ENCODE measurements at places on chromosomes 2 and 18.
A peak's percentile ranks its signal among the peaks of the same experiment; 100 is the strongest.

DNA sequence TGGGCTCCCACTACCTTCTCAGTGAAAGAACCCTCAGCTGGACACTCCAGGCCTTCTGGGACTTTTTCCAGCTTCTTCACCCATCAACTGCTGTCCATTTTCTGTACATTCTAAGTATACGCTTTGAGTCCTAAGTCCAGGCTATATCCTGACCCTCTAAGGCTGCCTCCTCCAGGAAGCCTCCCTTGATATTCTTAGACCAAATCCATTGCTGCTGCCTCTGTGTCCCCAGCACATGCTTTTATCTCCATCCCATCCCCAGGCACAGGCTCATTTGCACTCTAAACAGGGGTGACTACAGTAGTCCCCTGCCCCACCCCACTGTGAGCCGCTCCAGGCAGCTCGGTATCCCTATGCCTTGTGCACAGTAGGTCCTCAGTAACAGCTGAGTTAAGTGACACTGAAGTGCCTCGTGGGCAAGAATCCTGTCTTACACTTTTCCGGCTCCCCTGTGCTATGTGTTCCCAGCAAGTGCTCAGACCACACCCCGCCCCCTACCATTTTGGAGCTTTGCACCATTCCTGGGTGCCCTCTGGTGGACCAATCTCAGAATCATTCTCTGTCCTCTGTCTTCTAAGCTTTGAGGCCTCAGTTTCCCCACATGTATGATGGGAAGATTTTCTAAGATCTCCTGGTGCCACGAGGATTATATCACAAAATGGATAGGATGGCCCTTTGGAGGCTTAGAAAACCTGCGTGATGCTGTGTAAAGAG is 34.9 kb downstream of the EMX1 start:
- DNase-seq, result no peak

GRCh38 chr2:143142598-143142997 is 13.4 kb downstream of the ARHGAP15 start:
- no peak for DNase-seq

DNA sequence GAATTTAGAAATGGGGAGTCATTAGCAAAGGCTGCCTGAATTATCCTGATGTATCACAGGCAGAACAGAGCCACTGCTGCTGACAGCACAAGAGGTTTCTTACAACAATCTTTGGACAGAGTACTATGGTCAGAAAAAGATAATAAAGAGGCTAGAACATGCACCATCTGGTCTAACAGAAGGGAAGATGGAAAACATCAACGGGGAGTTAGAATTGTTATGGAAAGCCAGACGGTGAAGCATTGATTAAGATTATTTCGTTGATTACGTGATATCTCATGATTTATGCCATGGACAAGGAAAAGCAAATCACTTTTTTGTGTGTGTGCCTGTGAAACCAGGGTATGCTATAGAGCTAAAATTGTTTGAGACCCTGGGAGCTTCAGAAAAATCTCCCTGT is 409.4 kb upstream of the ETAA1 start:
- no peak for DNase-seq

GRCh38 chr2:39264733-39265132 is 21.0 kb upstream of the CDKL4 start:
- no peak for DNase-seq

DNA sequence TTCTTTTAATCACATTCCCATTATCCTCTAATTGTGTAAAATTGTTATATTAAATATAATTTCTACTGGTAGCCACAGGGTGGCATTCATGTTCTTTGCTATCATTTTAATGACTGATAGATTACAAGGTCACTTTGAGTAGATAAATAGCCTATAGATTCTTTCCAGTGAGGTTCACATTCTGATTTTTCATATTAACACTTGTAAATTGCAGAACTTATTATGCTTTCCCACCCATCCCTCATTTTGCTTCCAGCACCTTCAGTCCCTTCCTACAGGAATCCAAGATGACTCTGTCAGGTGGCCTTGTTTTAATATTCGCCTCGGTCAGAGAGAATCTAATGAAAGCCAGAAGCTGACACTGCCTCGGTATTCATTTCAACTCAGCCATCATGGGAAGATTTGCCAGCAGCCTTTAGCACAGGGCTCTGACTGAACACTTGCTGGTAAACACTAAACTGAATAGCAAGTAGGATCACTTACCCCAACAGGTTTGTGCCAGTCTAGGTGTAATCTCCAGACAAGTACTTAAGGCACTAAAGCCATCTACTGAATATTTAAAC is 101.2 kb upstream of the FSHR start:
- peak; percentile 8 for DNase-seq

DNA sequence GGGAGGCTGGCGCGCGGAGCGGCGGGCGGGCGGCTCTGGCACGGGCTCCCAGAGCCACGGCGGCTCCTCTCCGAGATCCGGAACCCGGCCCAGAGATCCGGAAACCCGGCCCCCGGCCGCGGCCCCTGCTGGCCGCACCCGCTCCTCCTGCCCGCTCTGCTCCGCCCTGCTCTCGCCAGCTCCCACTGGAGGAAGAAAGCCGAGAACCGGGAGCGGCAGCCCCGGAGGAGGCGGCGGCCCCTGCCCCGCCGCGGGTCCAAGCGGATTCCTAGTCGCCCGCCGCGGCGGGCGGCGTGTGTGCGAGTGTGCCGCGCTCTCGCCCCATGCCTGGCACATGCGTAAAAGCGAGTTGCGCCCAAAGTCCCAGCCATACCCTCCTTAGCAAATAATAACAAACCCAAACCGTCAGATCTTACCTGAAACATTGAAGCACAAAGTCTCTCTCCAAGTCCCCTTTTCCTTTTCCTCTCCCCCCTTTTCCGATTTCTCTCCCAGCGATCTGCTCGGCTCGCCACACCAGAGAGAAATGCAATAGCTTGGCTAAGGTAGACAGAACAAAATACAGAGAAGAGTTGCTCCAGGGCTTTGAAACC is 108.7 kb upstream of the KCTD1 start:
- DNase-seq, result peak; percentile 20

GRCh38 chr2:28408764-28409599 is 16.3 kb downstream of the FOSL2 start:
- DNase-seq, result no peak

DNA sequence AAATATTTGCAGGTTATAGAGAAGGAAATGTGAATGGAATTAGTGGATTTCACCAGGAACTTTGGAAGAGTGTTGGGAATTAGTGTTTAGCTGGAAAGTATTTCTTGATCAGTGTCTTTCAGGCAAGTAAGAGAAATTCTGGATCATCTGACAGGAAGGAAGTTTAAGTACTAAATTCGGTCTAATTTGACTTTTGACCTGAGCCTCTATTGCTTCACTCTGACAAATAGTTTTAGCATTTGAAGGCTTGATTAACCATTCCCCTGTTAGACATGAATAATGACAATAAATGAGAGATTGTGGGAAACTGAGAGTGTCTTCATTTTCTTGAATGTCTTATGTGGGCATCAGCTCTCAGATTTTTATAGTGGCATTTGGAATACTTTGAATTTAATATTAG is 16.0 kb downstream of the CCNT2 start:
- no peak for DNase-seq

GRCh38 chr18:51734576-51734975 is 537.1 kb upstream of the MEX3C start:
- no peak for DNase-seq

- no peak for DNase-seq
These were observed 617.5 kb upstream of the SOX11 start for GRCh38 chr2:5074733-5075132.

- DNase-seq, result no peak
These were observed 11.8 kb downstream of the NCAPH start for GRCh38 chr2:96347395-96347794.

GRCh38 chr18:51168960-51169662 is 28.4 kb downstream of the MEX3C start:
- DNase-seq, result no peak

GRCh38 chr2:95575857-95576256 is 15.9 kb upstream of the TRIM43 start:
- DNase-seq, result no peak

DNA sequence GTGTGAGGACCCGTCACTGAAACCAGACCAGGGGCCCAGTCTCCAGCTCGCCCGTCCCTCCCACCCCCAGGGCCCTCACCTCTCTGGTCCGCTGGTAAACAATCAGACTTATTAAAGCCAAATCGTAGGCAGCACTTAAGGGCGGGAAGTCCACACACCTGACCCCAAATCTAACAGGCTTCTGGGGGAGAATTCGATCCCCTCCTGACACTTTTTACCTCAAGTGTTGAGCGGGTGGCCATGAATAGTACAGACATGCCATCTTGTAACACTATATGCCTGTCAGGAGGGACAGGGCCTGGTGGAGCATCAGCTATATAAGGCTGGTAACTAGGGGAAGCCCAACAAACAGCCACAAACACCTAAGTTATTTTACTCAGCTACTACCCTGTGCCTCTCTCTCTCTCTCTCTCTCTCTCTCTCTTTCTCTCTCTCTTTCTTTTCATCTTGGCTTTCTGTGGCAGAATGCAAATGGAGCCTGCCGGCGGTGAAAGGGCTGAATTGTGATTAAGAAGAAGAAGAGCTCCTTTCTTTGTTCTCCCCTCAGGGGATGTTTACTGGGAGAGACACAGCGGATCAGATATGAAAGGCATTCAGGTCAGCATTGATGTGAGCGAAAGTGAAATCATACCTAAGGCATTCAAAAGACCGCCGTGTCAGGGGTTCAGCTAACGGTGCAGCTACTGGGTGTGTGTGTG is 9.5 kb downstream of the ZEB2 start:
- DNase-seq, result peak; percentile 27

DNA sequence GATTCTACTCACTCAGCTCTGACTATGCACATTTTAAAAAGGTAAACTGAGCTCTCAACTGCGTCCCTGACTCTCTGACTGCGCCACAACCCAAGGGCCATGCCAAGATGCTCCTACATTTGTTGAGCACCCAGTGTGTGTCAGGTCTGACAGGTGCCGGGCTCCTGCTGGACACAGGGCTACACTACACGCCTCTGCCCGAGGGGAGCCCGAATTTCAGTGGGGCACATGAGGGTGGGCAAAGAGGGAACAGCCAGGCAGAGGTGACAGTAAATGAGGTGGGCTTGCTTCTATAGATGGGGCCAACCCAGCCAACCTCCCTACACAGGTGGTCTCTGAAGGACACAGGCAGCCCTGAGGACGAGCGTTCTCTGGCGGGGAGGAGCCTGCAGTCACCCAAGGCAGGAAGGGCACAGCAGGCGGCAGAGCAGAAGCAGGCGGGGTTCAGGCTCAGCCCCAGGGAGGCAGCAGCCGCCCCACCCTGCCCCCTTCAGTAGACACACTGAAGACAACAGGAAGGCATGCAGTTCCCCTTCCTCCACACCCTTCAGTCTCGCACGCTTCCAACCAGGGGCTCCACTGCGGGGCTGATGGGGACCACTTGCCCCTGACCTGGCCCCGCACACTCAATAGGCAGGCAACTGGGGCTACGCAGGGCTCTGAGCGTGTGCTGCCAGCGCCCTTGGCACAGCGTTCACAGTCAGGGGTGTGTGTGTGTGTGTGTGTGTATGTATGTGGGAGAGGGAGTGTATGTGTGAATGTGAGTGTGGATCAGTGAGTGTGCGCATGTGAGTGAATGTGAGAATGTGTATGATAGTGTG is 98.4 kb downstream of the UXS1 start:
- DNase-seq, result no peak

GRCh38 chr2:20421336-20421987 is 25.4 kb upstream of the RHOB start:
- no peak for DNase-seq

GRCh38 chr2:131517106-131517831 is 10.4 kb upstream of the CCDC74A start:
- DNase-seq, result no peak

GRCh38 chr2:231764760-231765159 is 16.3 kb downstream of the PDE6D start:
- DNase-seq, result no peak

- DNase-seq, result no peak
These were observed 99.9 kb downstream of the DYM start for GRCh38 chr18:49360582-49360981.

DNA sequence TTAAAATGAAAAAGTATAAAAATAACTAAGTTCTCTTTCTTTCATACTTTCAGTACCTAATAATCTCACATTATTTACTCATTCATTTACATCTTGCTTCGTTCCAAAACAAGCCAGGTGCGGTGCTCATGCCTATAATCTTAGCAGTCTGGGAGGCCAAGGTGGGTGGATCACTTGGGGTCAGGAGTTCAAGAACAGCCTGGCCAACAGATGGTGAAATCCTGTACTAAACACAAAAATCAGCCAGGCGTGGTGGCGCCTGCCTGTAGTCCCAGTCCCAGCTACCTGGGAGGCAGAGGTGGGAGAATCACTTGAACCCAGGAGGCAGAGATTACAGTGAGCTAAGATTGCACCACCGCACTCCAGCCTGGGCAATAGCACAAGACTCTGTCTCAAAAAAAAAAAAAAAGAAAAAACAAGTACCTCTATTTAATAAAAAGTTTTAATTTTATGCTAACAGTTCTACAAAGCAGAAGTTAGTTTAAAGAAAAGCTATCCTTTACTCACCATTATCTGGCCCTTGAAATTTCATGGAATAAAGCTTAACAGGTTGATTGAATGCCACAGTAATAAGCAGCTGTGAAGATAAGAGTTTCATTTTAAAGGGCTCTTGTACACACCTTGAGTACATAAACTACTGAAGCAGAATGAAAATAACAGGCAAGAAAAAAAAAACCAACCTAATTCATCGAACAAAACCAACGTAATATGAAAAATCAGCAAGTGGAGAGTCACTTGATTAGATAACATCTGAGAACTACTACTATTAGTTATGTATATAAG is 22.5 kb downstream of the TXNL1 start:
- no peak for DNase-seq

GRCh38 chr2:199987586-199987985 is 32.2 kb downstream of the MAIP1 start:
- DNase-seq, result no peak

- no peak for DNase-seq
These were observed 41.4 kb downstream of the USP14 start for GRCh38 chr18:199768-200167.

DNA sequence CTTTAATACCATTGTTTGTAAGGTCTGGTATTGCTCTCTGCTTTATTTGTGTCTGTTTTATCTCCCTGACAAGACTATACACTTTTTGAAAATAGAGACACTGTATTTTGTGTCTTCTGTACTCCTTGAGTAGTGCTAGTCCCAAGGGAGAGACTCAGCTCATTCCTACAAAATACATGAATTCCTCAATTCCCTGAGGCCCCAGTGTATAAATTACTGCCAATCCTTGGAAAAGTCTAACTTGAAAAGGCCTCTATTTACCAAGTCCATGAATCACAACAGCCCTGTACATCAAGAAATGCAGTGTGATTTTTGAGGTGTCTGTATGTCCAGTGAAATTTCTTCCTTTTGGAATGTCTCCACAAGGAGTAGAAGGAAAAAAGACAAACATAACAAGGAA is 34.9 kb upstream of the NEDD4L start:
- DNase-seq, result no peak
